ENCODE measurements at places on chromosomes 4 and X.
A peak's percentile ranks its signal among the peaks of the same experiment; 100 is the strongest.

- DNase-seq, result no peak
These were observed 122.7 kb upstream of the PSAPL1 start for GRCh38 chr4:7557456-7557855.

- DNase-seq, result no peak
These were observed 39.7 kb upstream of the VCX3B start for GRCh38 chrX:8424912-8425311.

GRCh38 chr4:22048323-22048722 lies 99.8 kb upstream of the KCNIP4 start:
- DNase-seq, result no peak

GRCh38 chr4:139849219-139849618 lies 183.6 kb downstream of the MGST2 start:
- no peak for DNase-seq

- peak; percentile 18 for DNase-seq
These were observed 650.8 kb downstream of the PCDH7 start for GRCh38 chr4:31370866-31371465.

- DNase-seq, result no peak
These were observed 20.5 kb downstream of the RAB40A start for GRCh38 chrX:103498786-103499185.

GRCh38 chr4:78418406-78418805 lies 133.2 kb upstream of the ANXA3 start:
- DNase-seq, result no peak

DNA sequence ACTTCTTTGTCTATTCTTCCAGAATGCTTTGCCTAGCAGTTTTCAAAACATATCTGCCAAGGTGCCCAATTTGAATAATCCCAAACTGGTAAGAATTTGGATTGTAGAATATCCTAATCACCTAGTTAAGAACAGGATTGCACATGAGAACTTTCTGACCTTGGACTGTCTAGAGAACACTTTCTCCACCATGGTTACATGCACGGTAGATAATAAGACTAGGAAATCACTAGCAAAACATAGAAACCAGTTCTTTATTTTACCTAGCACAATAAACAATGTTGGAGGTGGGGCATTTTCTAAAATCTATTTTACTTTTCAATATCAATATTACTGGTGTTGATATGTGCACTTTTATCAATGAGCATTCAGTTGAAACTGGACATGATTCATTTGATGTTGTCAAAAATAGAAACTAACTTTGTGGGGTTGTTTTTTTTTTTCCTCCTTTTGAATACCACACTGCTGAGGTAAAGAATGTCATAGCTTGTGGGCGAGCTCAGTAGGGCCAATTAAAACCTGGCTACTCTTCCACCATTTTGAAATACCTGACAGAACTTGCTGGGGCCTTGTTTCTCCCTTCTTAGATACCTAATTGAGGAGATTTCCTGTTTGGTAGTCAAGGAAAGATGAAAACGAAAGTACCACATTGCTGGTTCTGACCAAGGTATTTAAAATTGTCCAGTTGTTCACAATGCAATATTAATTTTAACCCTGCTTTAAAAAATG lies 10.4 kb downstream of the MID1IP1 start:
- DNase-seq, result no peak

DNA sequence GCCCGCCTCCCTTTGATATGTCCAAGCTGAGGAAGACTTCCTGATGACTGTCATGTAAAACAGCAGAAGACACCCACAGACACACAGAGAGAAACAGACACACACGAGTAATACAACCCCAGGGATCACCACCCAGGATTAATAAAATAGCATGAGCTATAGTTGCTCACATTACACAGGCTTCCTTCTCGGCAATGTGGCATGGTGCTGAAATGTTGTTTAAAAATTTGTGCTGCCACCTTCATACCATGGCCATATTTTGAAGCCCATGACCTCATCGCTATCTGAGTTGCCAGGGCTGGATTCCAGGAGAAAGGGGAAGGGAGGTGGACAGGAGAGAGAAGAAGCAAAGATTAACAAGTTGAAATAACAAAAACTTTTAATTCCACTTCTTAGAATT lies 111.7 kb downstream of the SYNPO2 start:
- no peak for DNase-seq

- no peak for DNase-seq
These were observed 24.2 kb upstream of the ACSL1 start for GRCh38 chr4:184850018-184850417.

GRCh38 chrX:44945736-44946135 lies 72.7 kb downstream of the KDM6A start:
- DNase-seq, result no peak

DNA sequence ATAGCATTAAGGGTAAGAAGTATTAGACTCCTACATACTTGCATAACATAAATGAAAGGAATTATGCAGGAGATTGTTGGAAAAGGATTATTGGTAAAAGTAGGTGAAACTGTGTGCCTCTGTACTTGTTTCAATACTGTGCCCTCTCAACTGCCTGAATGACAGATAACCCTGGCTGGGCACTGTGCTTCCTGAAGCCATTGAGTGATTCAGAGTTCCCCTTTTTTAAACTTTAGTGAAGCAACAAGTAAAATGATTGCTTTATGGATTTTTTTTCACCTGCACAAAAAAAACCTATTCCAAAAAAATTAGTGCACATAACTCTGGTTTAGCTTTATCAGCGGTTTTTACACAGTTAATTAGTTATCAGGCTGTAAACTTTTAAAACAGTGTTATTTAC lies 204.8 kb downstream of the TRAM1L1 start:
- DNase-seq, result no peak

DNA sequence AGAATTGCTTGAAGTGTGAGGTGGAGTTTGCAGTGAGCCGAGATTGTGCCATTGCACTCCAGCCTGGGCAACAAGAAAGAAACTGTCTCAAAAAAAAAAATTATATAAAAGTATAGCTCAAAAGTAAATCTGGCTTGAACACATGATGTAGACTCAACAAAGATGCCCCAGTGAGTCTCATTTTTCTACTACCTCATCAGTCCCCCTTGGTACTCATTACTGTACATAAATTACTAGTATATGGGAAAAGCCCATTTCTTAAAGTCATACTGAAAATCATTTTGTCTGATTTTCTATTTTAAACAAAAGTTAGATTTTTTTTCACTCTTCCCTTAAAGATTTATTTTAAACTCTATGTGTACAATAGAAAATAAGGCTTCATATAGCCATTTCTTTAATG lies 39.2 kb downstream of the FAM241A start:
- no peak for DNase-seq

DNA sequence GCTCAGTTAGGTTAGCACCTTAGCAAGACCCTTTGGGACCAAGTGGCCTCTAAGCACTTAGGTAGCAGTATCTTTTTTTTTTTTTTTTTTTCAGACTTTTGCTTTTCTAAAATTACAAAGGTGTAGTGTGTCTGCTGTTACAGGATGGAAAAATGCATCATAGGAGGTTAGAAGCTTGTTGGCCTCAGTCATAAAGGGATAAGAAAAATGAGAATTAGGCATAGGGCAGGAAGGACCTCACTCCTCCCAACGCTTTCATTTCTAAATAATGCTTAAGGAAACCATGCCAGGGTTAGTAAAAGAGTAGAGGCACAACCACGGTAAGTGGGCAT lies 148.4 kb upstream of the PLAC1 start:
- DNase-seq, result no peak

DNA sequence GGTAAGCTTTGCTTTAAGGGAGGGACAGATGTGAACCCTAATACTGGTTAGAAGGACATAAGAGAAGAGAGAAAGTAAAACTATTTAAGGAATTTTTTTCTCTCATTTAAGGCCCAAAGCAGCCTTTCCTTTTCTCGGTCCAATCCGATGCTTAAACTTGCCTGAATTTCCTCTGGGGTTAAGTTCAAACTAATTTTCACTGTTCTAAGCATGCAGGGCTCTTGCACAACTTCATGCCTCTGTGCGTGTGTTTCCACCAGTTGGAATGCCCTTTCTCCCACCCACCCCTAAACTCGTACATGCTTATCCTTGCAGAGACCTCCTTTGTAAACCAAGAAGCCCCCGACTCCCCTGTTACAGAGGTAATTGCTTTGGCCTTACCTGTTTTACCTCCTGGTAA lies 204.7 kb downstream of the CBR4 start:
- DNase-seq, result no peak

GRCh38 chr4:99856166-99856565 lies 38.1 kb downstream of the LAMTOR3 start:
- no peak for DNase-seq

DNA sequence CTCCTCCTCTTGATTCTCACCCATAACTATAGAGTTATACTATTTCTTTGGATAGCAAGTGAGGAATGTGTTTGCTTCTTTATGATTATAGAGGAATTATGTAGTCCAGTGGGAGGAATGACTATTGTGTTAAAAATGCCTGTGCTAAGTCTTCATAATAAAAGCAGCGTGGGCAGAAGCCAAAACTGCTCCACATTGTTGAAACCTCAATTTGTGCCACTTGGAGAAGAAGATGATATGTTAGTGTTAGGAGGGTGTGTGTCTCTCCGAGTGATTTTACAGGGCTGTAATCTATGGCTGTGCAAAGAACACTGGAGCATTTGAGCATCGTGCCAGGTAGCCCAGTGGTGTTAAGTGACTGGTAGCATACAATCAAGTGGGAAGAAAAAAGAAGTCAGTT lies 74.3 kb downstream of the FRAS1 start:
- DNase-seq, result no peak

GRCh38 chrX:73490661-73491060 lies 43.8 kb downstream of the CDX4 start:
- DNase-seq, result no peak

DNA sequence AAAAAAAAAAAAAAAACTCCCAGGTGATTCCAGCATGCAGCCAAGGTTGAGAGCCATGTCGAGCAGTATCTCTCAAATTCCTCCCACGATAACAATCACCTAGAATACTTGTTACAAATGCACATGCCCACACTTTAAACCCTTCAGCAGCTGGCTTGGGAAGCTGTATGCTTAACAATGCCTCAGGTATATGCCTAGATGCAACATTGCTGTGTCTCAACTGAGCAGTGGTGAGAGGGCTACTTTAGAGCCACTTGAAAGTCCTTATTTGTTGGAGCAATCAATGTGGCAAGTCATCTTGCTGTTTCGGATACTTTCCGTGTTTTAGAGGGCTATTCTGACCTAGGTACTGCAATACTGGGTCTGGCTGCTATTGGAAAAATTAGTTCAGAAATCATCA lies 487.4 kb downstream of the INPP4B start:
- no peak for DNase-seq

DNA sequence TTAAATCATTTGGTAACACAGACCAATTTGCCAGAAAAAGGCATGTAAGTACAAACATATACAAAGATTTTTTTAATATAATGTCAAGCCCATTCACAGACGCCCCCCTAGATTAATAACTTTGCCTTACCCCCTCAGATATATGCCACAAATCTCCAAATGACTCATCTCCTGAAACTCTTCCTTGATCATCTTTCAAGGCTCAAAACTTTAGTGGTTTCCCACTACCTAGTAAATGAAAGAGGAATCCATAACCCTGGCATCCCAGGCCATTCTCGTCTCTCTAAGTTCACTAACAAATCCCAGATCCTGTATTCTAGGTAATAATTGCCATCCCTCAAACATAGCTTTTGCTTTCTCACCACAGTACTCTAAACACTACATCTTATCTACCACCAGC lies 61.9 kb downstream of the PRSS12 start:
- DNase-seq, result no peak

GRCh38 chrX:104854188-104854587 lies 288.2 kb downstream of the IL1RAPL2 start:
- no peak for DNase-seq

DNA sequence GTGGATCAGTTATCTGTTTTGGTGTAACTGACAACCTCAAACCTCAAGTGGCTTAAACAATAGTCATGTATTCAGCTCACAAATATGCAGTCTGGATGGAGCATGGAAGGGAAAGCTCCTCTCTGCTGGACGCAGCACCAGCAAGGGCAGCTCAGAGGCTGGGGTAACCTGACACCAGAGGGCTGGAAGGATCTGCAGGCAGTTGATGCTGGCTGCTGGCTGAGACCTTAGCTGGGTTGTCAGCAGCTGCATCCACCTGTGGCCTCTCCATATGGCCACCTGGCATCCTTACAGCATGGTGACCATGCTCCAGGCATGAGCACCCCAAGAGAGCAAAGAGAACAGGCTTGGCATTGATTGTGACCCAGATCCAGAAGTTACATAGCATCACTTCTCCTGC lies 46.7 kb downstream of the ENPP6 start:
- no peak for DNase-seq

GRCh38 chr4:146900295-146900694 lies 45.4 kb downstream of the TTC29 start:
- DNase-seq, result no peak

DNA sequence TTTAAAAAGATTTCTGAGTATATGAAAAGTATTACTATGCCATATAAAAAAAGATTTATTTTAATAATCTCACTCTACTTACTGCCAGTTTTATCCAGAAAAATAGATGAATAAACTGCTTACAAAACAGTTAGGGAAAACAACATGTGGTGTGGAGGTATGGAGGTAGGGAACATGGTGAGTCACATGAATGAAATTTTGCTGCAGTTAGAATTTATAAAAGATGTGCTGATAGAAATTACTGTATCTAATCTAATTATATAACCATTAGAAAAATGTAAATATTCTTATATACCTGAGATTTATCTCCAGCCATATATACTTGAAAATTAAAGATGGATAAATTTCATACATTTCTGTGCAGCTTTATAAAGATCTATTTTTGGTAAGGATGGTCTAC lies 184.0 kb upstream of the ANK2 start:
- DNase-seq, result no peak

- DNase-seq, result no peak
These were observed 176.4 kb upstream of the GYPA start for GRCh38 chr4:144316869-144317268.

- no peak for DNase-seq
These were observed 13.1 kb upstream of the SULT1B1 start for GRCh38 chr4:69773484-69773883.

- DNase-seq, result no peak
These were observed 17.3 kb downstream of the FGFRL1 start for GRCh38 chr4:1028574-1029220.

DNA sequence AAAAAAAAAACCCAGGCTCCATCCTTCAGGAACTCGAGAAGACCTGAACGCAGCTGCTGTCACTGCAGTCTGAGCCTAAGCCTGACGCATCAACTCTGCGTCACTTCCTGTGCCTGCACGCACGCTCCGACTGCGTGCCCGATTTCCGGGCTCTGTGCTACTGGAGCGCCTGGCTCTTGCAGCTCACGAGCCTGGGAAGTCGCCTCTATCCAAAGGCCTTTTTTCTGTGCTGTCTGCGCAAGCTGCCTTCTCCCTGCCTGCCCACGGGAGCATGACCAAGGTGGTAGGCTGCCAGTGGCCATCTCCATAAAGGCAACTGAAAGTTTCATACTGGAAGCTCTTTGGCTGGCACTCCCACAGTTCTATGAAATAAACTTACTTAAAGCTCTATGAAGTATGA lies 9.9 kb upstream of the GASK1B start:
- no peak for DNase-seq

All from HuH-7.5 (cell line).